ENCODE measurements at places on chromosomes 4 and X. TPM values are rescaled to one million over a fixed set of nuclear protein-coding genes. Genes with fewer than 3 reads are reported as not detected.

- no peak overlapping the region for H3K27ac ChIP-seq
- no peaks in the 10 kb centered on the region for H3K27me3 ChIP-seq
- H3K36me3 ChIP-seq, result no peaks in the 10 kb centered on the region
- DNase-seq, result no peak
These were observed 187.6 kb upstream of the HAND2 start for GRCh38 chr4:173717581-173717980.

DNA sequence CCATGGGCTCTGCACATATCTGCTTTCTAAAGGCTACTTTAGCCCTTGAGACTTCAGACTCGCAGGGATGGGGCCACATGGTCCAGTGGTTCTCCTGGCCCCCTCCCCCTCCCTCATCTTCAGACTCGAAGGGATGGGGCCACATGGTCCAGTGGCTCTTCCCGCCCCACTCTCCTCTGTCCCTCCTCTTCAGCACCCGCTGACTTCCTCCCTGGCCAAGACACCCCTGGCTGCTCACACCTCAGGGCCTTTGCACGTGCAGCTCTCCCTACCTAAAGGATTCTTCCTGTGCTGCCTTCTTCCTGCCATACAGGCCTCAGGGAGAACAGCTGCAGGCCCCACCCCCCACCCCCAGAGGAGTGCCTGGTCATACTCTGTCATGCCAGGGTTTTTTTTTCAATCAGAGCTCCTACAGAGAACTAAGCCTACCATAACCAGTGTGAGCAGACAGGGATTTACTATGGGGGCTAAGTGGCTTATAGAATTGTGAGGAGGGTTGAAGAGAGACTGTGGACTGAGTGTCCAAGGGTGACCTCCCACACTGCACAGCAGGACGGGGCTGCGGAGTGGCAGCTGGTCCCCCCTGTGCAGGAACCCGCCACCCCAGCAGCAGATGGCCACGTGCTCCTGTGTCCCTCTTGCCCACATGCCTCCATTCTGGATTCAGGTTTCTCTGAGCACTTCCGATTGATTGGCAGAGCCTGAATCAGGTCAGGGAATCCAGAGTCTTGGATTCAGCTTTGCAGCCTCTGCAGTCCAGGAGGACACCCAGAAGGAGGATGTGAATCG lies 6.1 kb upstream of the SPON2 start:
- H3K4me1 ChIP-seq, result no peaks in the 10 kb centered on the region
- no peak overlapping the region for H3K4me3 ChIP-seq
- DNase-seq, result no peak
- no peaks in the 10 kb centered on the region for H3K27me3 ChIP-seq
- no peaks in the 10 kb centered on the region for H3K36me3 ChIP-seq

- no peak for DNase-seq
- H3K36me3 ChIP-seq, result no peaks in the 10 kb centered on the region
These were observed 204.2 kb upstream of the PDE5A start for GRCh38 chr4:119832776-119833175.

DNA sequence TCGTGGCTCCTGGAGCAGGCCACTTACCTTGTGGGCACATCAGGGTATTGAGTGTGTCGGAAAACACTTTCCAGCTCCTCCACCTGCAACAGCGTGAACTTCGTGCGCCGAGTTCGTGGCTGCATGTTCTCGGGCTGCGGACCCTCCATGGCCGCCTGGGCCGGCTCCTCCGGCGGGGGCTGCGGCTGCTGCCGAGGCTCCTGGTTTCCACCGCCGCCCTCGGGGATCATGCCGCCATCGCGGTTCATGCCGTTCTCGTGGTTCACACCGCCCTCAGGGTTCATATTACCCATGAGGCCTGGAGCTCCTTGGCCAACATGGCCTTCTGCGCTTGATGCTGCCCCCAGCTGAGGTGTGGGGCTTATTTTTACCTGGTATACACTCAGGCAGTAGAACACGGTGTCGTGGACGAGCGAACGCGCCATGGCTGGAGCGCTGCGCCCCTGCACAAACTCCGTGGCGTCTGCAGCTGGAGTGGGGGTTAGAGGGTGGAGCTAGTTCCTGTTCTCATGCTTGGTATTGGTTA lies at the start of gene RHOXF1:
Gene RHOXF1 (minus strand): TSS at position 476 of the 526 bp plus-strand sequence. CDS start 51 bp downstream, at position 425.
- DNase-seq, result no peak
- H3K4me1 ChIP-seq, result no peaks in the 10 kb centered on the region
- no peaks in the 10 kb centered on the region for H3K36me3 ChIP-seq
- no peak within 1 kb of the TSS for H3K27ac ChIP-seq
- no peak within 1 kb of the TSS for H3K4me3 ChIP-seq
- no peaks in the 10 kb centered on the region for H3K27me3 ChIP-seq

DNA sequence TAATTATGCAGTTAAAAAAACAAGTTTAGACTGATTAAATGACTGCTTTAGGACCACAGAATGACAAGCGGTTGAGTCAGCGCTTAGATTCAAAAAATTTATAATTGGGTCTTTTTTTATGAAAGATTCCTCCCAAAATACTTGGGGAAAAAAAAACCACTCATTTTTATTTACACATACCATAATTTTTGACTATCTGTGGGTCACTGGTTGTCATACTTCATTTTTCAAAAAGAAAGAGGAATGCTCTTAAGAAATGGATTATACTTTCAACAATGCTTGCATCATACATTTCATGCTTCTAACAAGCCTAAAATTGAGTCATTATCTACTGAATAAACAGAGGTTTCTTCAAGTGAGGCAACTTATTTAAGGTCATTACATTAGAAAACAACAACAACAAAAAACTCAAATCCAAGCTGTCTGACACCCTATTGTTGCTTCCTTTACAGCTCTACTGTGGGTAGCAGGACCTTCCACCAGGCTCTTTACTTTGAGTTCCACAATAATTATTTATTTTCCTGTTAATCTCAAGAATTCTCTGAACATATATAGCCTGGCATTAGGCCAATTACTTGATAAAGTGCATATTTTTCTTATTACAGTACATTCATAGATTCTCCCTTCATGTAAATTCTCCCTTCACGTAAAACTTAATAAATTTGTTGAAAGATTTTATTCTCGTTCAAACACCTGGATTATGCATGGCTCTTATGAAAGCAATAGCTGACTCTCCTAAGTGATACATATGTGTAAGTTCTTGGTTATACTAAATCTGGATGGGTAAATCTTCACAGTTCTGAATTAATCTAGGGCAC lies 445.5 kb downstream of the PCDH10 start:
- no peaks in the 10 kb centered on the region for H3K4me1 ChIP-seq
- H3K36me3 ChIP-seq, result no peaks in the 10 kb centered on the region
- H3K27me3 ChIP-seq, result no peaks in the 10 kb centered on the region
- DNase-seq, result no peak

GRCh38 chr4:122050841-122051240 lies 99.0 kb upstream of the TRPC3 start:
- no peak for DNase-seq
- no peaks in the 10 kb centered on the region for H3K4me1 ChIP-seq
- no peak overlapping the region for H3K27ac ChIP-seq
- H3K4me3 ChIP-seq, result no peak overlapping the region
- H3K27me3 ChIP-seq, result no peaks in the 10 kb centered on the region
- no peaks in the 10 kb centered on the region for H3K36me3 ChIP-seq

- no peaks in the 10 kb centered on the region for H3K27me3 ChIP-seq
- H3K4me3 ChIP-seq, result peak overlapping the region; percentile 63
- H3K4me1 ChIP-seq, result no peaks in the 10 kb centered on the region
- peak overlapping the region; percentile 88 for H3K27ac ChIP-seq
- peak; percentile 89 for DNase-seq
These were observed 669 bp upstream of the PHKA2 start for GRCh38 chrX:18984381-18985185.

GRCh38 chrX:133171962-133172708 lies 46.0 kb downstream of the TFDP3 start:
- no peak overlapping the region for H3K27ac ChIP-seq
- H3K4me1 ChIP-seq, result no peaks in the 10 kb centered on the region
- H3K36me3 ChIP-seq, result no peaks in the 10 kb centered on the region
- H3K27me3 ChIP-seq, result no peaks in the 10 kb centered on the region

DNA sequence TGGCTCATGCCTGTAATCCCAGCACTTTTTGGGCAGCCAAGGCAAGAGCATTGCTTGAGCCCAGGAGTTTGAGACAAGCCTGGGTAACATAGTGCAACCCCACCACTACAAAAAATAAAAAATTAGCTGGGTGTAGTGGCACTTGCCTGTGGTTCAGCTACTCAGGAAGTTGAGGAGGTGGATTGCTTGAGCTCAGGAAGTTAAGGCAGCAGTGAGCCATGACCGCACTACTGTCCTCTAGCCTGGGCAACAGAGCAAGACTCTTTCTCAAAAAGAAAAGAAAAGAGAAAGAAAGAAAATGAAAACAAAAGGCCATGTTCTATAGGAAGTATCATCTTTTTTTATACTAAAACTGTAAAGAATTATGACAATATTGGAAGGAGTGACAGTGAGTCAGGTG lies 38.5 kb downstream of the NEK1 start:
- no peak overlapping the region for H3K27ac ChIP-seq
- no peaks in the 10 kb centered on the region for H3K36me3 ChIP-seq
- H3K27me3 ChIP-seq, result no peaks in the 10 kb centered on the region
- no peak for DNase-seq

GRCh38 chrX:17814557-17814956 lies 46.5 kb downstream of the RAI2 start:
- no peaks in the 10 kb centered on the region for H3K36me3 ChIP-seq
- H3K27ac ChIP-seq, result no peak overlapping the region
- H3K4me1 ChIP-seq, result no peaks in the 10 kb centered on the region
- DNase-seq, result no peak
- H3K4me3 ChIP-seq, result no peak overlapping the region

Gene MAD2L1
- 6.7 TPM for total RNA-seq

Gene VEGFD
- total RNA-seq, result 3.4 TPM

Gene LNX1
- total RNA-seq, result 28.2 TPM

Gene KLB
- total RNA-seq, result 0.66 TPM

Gene SULT1B1
- 137 TPM for total RNA-seq
